ENCODE measurements at places on chromosomes 1 and 21.

GRCh38 chr1:86375688-86376087, 20.4 kb downstream of the ODF2L start:
- H3K4me1 ChIP-seq = peaks cover 6% of the 10 kb centered on the region
- no peak overlapping the region for H3K27ac ChIP-seq
- peaks cover 39% of the 10 kb centered on the region for H3K36me3 ChIP-seq

- no peaks in the 10 kb centered on the region for H3K4me1 ChIP-seq
- H3K27ac ChIP-seq = no peak overlapping the region
- H3K4me3 ChIP-seq = no peak overlapping the region
- DNase-seq = no peak
Measured at GRCh38 chr1:168163670-168164069, 15.1 kb upstream of the TIPRL start.

DNA sequence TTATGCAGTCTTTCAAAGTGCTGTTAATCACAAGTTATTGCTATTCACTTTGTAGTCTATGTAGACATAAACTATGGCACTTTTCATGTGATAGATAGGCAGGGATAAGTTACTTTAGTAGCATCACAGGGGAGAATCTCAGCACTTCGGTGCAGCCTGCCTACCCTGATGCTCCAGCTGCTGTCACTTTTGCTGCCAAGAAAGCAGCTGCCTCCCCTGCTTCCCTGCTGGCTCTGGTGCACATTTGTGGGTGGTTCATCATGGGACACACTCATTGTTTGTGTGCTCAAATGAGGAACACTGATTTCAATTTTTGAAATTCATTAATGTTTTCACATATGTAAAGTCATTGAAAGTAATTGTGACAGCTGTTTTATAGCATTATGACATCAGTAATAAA, 272.6 kb downstream of the S1PR1 start:
- no peak for DNase-seq
- H3K36me3 ChIP-seq = no peaks in the 10 kb centered on the region
- H3K27ac ChIP-seq = no peak overlapping the region

- H3K27ac ChIP-seq = no peak overlapping the region
- no peak for DNase-seq
- peaks cover 9% of the 10 kb centered on the region for H3K36me3 ChIP-seq
- H3K4me1 ChIP-seq = peaks cover 22% of the 10 kb centered on the region
- H3K4me3 ChIP-seq = no peak overlapping the region
Measured at GRCh38 chr1:8435569-8436071, 117.7 kb downstream of the SLC45A1 start.

- H3K4me3 ChIP-seq = peak overlapping the region; percentile 10
- H3K27me3 ChIP-seq = peaks cover 56% of the 10 kb centered on the region
- H3K36me3 ChIP-seq = no peaks in the 10 kb centered on the region
- H3K4me1 ChIP-seq = peaks cover 14% of the 10 kb centered on the region
Measured at GRCh38 chr1:15154480-15155036, 1.0 kb downstream of the TMEM51 start.

GRCh38 chr1:114002492-114003239, 23.4 kb downstream of the OLFML3 start:
- no peak overlapping the region for H3K27ac ChIP-seq
- peaks cover 6% of the 10 kb centered on the region for H3K27me3 ChIP-seq
- no peak for DNase-seq
- H3K36me3 ChIP-seq = no peaks in the 10 kb centered on the region

DNA sequence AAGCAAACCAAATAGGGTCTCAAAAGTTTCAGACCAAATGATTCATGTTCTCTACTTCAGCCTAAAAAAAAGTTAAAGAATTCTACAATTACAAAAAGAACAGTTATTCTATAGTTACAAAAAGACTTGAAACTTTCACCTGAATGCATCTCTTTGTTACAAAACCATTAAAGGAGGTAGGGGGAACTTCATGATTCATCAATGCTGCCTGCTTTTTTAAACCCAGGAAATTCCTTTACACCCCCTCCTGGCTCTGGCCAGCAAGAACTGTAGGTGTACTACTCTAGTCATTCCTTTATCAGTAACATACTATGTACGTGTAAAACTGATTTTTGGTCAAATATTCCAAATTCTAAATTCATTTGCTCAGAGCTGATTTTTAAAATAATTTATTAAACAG, 5.0 kb downstream of the FAF1 start:
- DNase-seq = no peak
- no peak overlapping the region for H3K4me3 ChIP-seq
- peaks cover 12% of the 10 kb centered on the region for H3K4me1 ChIP-seq
- H3K27me3 ChIP-seq = no peaks in the 10 kb centered on the region
- no peak overlapping the region for H3K27ac ChIP-seq

DNA sequence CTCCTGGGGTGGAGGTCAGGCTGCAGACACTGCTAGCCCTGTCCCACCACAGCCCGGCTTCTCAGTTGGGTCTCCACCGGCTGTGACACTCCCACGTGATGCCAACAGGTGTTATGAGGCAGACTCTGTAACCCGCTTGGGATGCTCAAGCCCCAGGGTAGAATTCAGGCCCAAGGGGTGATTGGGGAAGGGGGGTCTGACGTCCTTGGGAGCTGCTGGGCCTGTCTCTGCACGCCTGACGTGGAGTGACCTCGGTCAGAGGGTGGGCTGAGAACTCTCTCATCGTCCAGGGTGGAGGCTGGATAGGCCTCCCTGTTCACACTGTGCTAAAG, 7.7 kb upstream of the HES5 start:
- peaks cover 24% of the 10 kb centered on the region for H3K27me3 ChIP-seq
- H3K27ac ChIP-seq = no peak overlapping the region
- DNase-seq = no peak
- H3K4me1 ChIP-seq = no peaks in the 10 kb centered on the region
- no peak overlapping the region for H3K4me3 ChIP-seq

DNA sequence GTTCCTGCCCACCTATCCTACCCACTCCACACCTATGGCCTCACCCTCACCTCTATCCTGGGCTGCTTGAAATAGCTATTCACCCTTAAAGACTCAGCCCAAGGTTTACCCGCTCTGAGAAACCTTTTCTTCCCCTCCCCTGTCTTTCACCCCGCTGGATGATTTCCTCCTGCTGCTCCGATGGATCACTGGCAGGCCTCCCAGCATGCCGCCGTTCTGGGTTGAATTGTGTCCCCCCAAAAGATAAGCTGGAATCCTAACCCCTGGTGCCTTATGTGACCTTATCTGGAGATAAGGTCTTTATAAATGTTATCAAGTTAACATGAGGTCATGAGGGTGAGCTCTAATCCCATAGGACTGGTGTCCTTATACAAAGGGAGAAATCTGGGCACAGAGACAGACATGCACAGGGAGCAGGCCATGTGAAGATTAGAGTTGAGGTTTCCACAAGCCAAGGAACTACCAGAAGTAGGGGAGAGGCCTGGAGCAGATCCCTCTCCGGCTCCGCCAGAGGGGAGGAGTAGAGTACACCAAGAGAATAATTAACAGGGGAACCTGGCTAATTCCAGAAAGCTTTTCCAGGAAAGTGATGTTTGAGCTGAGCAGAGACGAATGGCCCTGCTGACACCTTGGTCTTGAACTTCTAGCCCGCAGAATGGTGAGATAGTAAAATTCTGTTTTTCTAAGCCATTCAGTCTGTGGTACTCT, 110.0 kb upstream of the SERBP1 start:
- H3K36me3 ChIP-seq = no peaks in the 10 kb centered on the region
- DNase-seq = no peak
- no peak overlapping the region for H3K4me3 ChIP-seq
- no peaks in the 10 kb centered on the region for H3K4me1 ChIP-seq
- no peaks in the 10 kb centered on the region for H3K27me3 ChIP-seq

DNA sequence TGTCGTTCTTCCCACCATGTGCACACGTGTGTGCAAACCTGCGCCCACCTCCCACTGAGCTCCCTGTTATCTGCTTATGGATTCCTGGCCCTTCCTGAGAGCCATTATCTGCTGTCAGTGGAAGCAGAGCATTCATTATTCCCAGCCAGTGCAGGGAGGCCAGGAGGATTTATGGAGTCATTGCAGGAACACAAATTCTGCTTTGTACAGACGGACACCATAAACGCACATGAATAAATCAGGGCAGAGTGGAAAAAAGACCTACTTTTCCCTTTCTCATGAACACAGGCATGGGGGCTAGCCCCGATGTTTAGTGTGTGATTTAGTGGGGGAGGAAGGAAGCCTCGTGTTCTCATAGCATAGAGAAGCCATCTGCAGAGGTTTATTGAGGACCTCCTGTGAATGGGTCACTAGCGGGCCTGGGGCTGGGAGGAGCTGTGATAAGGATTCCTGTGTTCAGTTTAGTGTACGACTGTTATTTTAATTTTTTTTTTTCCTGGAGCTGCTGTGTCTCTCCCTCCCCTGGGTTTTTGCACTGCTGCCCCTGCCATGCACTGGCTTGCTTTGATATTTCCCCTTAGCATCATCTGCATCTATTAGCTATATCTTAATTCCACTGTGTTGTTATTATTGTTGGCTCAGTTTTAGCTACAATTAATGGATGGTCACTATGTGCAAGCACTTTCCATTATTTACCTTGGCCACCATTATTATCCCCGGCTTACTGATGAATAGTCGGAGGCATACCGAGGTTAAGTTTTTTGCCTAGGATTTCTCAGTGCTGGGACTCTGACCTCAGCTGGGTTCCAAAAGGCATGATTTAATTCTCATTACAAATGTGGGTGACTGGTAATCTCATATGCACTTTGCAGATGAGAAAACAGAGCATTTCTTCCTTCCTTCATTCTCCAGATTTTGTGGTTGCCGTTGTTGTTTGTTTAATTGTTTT, 33.0 kb downstream of the HUNK start:
- DNase-seq = no peak
- H3K36me3 ChIP-seq = no peaks in the 10 kb centered on the region
- H3K4me1 ChIP-seq = no peaks in the 10 kb centered on the region
- H3K27ac ChIP-seq = no peak overlapping the region
- no peak overlapping the region for H3K4me3 ChIP-seq
- H3K27me3 ChIP-seq = peaks cover 14% of the 10 kb centered on the region

DNA sequence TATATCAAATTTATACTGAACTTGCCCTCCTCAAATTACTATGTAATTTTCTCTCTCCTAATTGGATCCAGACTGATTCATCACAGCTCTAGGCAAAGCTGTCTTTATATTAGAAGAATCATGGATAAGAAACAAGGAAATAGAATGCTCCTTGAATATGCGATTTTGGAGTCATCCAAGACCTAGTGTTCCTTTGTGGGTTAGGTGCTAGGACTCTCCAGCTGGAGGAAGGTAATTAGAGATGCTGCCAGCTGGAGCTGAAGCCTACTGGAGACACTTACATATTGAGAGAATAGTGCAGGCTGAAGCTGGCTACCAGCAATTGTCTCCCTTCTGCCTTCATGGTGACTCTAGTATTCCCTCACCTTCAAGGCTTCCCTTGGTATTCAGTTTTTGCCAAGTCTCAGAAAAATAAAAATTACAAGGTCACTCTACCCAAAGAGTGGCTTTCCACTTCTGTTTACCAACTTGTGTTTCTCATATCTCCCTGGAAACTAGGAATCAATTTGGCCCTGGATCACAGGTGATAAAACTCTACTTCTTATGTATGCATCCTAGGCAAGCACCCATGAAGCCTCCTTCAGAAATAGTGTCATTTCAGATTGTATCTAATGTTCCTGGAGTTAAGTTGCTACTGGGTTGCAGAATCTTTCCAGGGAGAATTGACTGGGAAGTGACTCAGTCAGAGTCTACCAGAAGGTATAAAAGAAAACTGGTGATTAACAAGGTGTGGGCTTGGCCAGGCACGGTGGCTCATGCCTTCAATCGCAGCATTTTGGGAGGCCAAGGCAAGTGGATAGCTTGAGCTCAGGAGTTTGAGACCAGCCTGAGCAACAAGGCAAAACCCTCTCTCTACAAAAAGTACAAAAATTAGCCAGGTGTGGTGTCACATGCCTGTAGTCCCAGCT, 24.4 kb upstream of the DOCK7 start:
- H3K4me1 ChIP-seq = no peaks in the 10 kb centered on the region
- DNase-seq = no peak
- no peaks in the 10 kb centered on the region for H3K27me3 ChIP-seq
- no peak overlapping the region for H3K27ac ChIP-seq

- no peaks in the 10 kb centered on the region for H3K36me3 ChIP-seq
- peaks cover 1% of the 10 kb centered on the region for H3K4me1 ChIP-seq
- H3K4me3 ChIP-seq = no peak overlapping the region
- H3K27me3 ChIP-seq = no peaks in the 10 kb centered on the region
- DNase-seq = no peak
- H3K27ac ChIP-seq = no peak overlapping the region
Measured at GRCh38 chr1:180781718-180782117, 131.0 kb upstream of the KIAA1614 start.

DNA sequence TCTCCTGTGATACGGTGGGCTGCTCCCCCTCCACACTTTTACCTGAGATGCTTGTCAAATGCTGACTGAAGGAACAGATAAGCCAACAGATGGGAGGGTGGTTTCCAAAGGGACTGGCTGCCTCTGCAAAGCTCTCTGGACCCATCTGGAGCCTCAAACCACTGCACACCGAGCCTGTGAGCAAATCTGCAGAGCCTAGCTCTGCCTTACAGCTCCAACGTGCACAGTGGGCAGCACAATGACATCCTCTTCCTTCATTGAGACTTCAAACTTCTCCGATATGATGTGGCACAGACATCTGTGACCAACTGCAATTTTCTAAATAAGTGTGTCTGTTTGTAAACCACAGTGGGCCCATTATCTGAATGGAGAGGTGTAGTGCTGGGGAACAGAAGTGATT, 26.2 kb upstream of the KNCN start:
- H3K4me3 ChIP-seq = no peak overlapping the region
- H3K36me3 ChIP-seq = peaks cover 47% of the 10 kb centered on the region
- no peak for DNase-seq
- peak overlapping the region; percentile 41 for H3K27ac ChIP-seq

DNA sequence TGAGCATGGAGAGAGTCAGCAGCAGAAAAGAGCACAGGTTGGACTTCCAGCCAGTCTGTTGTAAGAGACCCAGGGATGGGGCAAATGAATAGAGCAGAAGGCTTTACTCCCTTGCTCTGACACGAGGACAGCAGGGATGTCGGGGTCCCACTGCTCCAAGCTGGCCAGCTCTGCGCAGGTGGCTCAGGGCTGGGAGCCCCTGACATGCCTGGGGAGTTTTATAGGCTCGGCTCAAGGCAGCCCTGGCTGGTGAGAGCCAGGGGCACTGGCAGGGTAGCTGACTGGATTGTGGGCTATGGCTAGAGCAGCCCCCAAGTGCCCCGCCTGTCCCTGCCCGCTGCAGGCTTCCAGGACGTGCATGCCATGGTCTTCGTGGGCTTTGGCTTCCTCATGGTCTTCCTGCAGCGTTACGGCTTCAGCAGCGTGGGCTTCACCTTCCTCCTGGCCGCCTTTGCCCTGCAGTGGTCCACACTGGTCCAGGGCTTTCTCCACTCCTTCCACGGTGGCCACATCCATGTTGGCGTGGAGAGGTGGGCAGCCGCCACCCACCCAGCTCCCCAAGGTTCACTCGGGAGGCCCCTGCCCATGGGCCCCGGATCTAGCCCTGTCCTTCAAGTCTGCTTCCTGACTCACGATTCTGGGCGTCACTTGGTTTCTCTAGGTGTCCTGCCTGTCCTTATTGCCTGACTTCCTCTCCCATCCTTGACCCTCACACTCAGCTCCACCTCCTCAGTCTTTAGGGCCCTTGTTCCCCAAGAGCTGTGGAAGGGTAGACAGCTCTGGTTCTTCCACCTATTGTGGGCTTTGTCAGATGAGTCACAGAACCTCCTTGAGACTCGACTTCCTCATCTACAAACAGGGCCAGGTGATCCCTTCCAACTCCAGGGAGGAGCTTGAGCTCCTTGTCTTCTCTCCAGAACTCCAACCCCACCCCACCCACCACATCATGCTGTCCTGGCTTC, 8.2 kb downstream of the RHBG start:
- H3K27me3 ChIP-seq = peaks cover 14% of the 10 kb centered on the region
- DNase-seq = no peak
- no peak overlapping the region for H3K27ac ChIP-seq
- H3K36me3 ChIP-seq = no peaks in the 10 kb centered on the region
- H3K4me3 ChIP-seq = no peak overlapping the region

All from T-helper 2 cell treated with Interferon-gamma antibody and Interleukin-4, amounts not matched to agents 5 μg/mL and 100 μg/mL, for 36 hours (primary cell).